ENCODE measurements at places on chromosomes 2 and 18.

DNA sequence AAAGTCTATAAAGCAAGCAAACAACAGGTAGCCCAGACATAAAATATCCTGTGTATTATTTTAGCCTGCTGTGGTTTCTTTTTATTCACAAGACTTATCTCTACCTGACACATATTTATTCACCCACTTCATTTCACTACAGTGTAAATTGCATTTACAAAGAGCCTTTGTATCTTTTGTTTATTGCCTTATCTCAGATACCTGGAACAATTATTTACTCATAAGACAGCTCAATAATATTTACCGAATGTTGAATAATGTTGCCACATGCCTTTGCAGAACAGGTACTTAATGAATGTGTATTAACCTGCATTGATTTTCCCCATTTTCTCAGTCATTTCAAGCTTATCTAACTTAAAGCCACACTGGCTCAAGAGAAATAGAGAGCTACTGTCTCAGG, 603.6 kb downstream of the FBXO15 start:
- no peak for DNase-seq

DNA sequence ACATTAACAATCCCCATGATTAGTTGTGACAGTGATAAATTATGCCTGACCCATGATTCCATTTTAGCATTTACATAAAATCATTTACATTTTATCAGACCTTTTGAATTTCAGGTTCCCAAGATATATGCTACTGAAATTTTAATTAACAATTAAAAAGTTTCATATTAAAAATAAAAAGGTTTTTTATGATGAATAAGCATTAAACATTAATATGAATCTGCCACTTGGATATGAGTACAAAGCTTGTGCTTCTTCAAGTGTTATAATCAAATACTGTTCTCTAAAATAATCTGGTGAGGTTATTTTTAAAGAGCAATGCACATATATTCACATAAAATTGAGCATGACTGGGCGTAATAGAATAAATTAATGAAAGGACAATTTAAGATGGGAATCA, 1218.0 kb downstream of the CNTNAP5 start:
- DNase-seq = no peak

DNA sequence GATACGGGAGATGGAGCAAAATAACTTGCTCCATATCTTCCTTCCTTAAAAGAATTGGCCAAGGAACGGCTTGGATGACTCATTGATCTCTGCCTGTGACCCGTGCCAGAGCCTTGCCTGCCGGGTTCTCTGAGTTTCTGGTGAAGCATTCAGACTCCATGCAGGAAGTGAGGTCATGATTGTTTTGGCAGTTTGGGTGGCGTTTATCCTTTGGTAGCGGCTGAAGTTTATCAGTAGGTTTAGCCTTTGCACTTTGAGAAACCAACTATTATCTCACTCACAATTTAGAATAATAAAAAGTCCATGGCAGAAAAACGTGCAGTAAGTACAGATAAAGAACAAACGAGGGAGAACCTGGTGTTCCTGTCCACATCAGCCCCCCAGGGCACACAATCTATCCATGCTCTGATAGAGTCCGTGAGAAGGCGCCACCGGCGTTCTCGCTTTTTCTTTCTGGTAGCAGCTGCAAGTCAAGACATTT, 15.0 kb upstream of the CTAGE1 start:
- DNase-seq = no peak

DNA sequence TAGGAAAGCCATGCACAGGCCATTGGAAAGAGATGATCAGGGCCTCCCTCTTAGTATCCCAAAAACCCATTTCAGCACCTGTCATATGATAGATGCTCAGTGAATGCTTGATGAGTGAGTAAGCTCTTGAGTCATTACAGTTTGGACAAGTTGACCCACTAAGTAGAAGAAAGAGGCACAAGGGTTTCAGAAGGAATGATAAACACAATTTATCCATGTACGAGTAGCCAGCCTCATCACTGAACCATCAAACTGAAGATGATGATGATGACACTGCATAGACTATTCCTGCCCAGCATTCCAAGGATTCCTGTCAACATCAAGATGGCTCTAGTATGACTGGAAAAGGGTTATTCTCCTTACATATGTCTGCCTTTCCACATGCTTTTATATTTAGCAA, 596.0 kb downstream of the BCL11A start:
- DNase-seq = no peak

DNA sequence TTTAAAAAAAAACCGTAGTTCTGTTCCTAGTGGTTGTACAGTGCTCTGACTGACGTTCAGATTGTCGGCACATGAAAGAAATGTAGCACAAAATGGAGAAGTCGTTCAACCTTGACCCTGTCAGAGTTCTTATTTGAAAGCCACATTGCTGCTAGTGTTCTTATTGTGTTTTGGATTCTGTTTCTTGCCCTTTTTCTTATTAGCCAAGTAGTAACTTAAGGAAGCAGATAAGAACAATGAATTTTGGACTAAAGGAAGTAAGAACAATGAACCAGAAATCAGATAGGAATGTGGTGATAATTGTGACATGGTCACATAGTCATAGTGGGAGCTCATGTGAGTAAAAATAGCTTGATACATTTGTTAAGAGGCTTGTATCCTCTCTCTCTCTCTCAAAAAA, 45.9 kb downstream of the RPIA start:
- no peak for DNase-seq
